ENCODE measurements at places on chromosomes 5 and 9.
A peak's percentile ranks its signal among the peaks of the same experiment; 100 is the strongest.

- DNase-seq, result no peak
These were observed 188.2 kb downstream of the TRIO start for GRCh38 chr5:14331386-14331781.

GRCh38 chr5:141822144-141822543 is 56.1 kb downstream of the PCDH1 start:
- no peak for DNase-seq

GRCh38 chr5:147223343-147223742 is 11.5 kb upstream of the STK32A start:
- no peak for DNase-seq

GRCh38 chr9:136178773-136179075 is 26.2 kb downstream of the LHX3 start:
- no peak for DNase-seq

DNA sequence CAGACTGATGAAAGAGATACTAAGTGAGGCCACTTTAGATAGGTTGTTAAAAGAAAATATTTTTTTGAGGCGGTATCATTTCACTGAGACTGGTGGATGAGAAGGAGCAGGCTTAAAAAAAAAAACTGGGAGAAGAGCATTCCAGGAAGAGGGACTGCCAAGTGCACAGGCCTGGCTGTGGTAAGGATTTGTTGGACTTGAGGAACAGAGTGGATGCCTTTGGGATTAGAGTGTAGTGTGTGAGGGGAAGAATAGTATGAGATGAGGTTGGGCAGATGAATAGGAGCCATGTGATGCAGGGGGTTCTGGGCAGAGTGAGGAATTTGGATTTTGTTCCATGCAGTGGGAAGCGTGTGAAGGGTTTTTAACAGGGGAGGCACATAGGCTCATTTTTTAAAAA is 57.9 kb downstream of the PBX3 start:
- no peak for DNase-seq

DNA sequence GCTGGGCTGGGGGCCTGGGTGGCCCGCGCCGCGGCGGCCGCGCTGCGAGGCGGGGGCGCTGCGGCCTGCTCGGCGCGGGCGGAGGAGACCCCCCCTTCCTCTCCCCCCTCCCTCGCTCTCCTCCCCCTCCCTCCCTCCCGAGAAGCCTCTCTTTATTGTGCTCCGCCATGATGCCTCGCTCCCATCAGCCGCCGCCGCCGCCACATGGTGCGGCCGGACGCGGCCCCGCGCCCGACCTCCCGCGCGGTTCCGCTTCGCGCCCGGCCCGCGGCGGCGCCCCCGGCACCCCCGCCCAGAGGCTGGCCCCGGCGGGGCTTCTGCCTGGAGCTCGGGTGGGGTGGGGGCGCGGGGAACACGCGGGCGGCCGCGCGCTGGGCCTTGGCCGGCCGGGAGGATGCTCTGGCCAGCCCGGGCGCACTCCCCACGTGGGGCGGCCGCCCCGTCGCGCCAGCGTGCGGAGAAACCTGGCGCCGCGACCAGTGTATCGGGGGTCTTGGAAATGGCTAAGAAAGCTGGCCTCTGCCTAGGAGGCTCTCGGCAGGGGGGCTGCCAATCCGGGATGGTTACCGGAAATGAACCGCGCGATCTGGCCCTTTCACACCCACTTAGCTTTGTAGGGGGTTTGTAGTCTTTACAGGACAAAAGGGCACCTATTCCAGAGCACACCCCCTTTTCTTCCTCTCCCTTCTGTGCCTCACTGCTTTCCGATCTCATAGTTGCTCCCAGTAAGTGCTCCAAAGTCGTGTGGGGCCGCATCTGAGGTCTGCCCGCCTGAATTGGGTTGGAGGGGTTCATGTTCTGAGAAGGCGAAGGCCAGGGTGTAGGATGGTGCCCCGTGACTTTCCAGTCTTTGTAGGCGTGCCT is 1.0 kb downstream of the SET start:
- peak; percentile 19 for DNase-seq

GRCh38 chr5:53438486-53439472 is 41.6 kb upstream of the FST start:
- DNase-seq, result no peak
